Hematopoietic multipotent progenitor cell (in vitro differentiated cells): ENCODE measurements at places on chromosomes 4 and X. TPM values are rescaled to one million over a fixed set of nuclear protein-coding genes. Genes with fewer than 3 reads are reported as not detected.

Gene UGT2B15
- not detected for total RNA-seq

- DNase-seq, result no peak
Observed at GRCh38 chrX:10172877-10173276, 16.1 kb downstream of the CLCN4 start.

Gene KANTR
- total RNA-seq, result 40.1 TPM

GRCh38 chrX:150873616-150874015 is 24.9 kb downstream of the CD99L2 start:
- DNase-seq, result no peak

DNA sequence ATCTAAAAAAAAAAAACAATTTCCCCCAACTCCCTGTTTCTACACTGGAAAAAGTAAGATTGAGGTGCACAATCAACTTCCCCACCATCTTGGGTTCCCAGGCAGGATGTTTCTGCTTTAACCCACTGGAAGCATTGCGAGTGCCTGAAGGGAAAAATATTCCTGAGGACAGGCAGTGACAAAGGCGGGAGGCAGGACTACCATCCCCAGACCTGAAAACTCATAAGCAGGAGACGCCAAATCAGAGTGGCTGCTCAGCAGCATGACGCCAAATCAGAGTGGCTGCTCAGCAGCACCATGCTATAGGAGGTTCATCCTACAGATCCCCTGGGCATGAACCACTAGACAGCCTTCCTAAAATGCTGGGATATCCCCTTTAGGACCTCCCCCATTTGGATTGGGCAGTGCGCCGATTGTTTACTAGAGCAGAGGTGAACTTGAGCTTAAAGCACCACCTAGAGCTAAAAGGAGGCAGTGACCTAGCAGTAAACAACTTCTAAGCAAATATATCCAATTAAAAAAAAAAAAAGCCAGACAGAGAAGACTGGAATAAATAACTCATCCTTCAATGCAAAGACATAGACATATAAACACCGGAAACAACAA is 35.0 kb upstream of the GK start:
- DNase-seq, result no peak

Gene CCNB3
- total RNA-seq, result under 0.01 TPM

Gene UPF3B
- total RNA-seq, result 1.3 TPM

DNA sequence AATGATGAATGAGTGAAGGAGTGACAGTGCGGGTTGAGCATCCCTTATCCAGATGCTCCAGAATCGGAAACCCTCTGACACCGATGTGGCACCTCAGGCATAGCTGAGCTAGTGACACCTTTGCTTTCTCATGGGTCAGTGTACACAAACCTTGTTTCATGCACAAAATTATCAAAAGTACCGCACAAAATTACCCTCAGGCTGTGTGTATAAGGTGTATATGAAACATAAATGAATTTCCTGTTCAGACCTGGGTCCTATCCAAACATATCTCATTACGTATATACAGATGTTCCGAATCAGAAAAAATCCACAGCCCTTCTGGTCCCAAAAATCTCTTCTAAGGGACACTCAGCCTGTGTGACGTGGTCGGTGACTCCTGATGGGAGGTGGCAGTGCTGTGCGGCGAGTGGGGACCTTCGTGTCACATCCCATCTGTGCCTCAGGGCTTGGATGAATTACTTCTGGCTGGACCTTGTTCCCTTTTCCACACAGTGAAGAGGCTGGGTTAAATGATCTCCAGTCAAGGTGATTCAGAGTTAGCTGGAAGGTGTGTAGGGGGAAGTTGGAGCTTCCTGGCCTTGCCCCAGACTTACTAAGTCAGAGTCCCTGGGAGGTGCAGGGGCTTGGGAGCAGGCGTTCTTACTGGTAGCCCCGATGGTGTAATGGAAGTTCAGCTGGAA is 18.8 kb downstream of the RGS12 start:
- DNase-seq, result no peak

DNA sequence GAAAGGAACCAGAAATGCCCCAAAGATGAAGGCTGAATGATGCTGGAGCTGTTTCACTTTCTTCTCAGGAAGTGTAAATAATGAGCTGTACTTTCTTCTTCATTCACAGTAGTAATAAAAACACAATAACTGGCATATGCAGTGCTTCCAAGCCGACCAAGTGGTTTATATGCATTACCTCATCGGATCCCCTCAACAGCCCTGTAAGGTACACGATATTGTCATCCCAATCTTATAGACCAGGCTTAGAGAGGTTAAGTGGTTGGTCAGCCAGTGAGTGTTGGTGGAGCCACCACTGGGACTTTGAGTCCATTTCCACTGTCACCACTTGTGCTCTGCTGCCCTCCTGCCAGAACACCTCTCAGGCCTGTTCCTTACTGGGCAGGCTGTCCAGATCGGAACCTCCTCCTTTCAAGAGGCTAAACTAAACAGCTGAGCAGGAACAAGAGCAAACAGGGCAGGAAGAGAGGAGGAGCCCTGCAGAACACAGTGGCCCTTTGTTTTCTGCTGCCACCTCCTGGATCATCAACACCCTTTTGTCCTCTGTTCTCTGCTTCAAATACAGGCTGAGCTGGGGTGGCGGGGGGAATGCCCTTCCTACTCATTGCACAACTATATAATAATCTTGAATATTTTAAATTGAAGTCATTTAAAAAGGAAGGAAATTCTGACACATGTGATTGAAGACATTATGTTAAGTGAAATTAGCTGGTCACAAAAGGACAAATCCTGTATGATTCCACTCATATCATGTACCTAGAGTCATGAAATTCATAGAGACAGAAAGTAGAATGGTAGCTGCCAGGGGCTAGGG is 112.5 kb upstream of the ATP6AP2 start:
- DNase-seq, result no peak

- DNase-seq, result peak; percentile 21
Observed at GRCh38 chrX:118346258-118347094, 570 bp downstream of the WDR44 start.

DNA sequence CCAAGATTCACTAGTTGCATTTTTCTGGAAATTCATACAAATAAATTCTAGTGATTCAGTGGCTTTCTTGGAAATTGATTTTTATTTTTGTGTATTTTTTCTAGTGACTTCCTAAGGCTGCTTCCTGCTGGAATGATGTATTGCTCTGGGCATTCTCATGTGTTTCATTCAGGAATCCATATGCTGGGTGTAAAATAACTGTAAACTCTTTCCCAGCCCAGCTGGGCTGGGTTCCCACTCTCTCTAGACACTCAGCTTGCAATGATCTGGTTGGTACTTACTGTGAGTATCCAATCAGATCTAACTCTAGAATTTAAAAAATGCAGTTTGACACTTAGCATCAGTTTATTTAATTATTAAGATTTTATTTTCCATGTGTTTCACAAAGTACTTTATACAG is 882.2 kb downstream of the STIM2 start:
- DNase-seq, result no peak

- no peak for DNase-seq
Observed at GRCh38 chrX:45485719-45486118, 285.0 kb upstream of the DIPK2B start.

GRCh38 chr4:87188048-87188447 is 32.4 kb downstream of the KLHL8 start:
- no peak for DNase-seq

DNA sequence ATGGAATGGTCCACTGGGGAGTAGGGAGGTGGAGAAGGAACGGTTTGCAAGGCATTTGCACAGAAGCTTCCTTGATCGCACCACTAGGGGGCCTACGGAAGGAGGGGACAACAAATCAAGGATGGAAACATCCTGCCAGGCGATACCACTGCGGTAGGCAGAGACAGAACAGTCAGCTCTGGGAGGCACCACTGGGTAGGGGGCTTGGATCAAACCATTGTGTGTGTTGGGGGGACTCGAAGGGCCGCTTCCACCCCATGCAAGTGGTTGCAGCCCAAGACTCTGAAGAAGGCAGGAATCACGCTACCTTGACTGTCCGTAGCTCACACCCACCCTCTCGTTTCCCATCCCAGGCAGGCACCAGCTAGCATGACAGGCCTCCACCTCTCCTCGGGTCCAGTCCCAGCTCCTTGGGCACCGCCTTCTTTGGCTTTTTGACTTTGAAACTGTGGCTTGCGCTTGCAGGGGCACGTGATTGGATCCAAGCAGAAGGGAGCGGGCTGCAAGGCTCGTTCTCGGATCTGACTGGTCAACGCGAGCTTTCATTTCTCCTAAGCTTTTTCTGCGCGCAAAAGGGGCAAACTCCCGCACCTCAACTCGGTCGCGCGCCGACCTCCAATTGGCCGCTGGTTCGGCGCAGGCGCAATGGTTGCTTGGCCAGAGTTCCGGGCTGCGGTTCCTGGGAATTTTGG is 28.4 kb downstream of the GAGE1 start:
- DNase-seq, result peak; percentile 41

Gene RASSF6
- 1.3 TPM for total RNA-seq

DNA sequence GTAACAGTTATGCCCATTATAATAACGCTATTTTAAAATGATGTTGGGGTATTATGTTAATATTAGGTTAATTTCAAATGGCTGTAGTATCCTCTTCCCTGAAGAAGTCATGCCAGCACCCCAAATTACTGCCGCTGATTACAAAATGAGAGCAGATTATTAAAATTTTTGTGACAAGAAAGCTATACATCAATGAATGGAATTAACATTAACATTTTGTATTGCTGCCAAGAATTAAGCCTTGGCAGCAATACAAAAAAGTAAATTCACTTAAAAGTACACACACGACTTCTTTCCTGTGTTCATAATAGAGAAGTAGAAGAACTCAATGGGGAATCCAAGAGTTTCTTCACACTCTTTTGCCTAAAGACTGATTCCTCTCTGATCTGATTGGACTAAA is 482.8 kb downstream of the STIM2 start:
- no peak for DNase-seq

Gene PLXNB3
- 0.54 TPM for total RNA-seq

Gene PCDH18
- total RNA-seq, result under 0.01 TPM

DNA sequence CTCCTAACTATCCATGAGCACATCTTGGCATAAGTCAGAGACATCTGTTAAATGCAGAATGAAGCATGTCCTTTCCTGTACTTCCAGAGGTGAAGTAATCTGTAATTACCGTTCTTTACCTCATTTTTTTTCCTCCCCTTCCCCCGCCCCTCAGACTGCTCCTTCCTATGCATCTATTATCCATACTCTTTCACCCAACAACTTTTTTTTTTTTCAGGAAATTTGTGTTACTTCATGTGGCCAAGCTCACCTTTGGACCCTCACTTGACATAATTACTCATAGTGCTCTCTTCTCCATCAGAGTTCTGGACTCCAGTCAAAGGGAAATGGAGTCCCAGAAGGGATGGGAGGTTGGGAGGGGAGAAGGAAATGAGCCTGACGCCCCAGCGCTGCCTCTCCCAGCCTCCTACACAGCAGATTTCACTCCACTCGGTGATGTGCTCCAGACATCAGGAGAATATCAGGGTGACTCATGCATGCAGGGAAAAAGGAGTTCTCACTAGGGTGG is 568.8 kb downstream of the STIM2 start:
- no peak for DNase-seq

DNA sequence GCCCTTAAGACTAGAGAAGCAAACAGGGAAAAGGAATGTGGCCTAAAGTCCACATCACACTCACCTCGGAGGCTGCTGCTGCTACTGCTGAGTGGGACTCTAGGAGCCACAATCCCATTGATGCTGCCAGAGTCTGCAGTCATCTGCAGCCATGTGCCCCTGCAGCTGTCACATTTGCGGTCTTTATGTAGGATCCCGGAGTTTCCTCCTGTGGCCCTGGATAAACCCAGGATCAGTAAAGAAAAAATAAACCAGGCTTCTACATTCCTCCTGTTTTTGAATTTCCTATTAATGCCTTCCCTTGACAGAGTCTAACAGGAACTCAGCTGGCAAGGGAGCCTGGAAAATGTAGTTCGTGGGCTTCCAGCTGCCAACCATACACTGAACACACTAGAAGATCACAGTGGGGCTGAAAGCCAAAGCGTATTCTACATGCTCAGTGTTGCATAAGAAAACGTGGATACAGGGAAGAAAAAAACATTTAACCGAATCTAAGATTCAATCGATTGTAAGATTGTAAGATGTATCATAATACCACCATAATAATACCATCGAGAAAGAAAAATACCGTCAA is 10.3 kb upstream of the PHEX start:
- DNase-seq, result no peak

DNA sequence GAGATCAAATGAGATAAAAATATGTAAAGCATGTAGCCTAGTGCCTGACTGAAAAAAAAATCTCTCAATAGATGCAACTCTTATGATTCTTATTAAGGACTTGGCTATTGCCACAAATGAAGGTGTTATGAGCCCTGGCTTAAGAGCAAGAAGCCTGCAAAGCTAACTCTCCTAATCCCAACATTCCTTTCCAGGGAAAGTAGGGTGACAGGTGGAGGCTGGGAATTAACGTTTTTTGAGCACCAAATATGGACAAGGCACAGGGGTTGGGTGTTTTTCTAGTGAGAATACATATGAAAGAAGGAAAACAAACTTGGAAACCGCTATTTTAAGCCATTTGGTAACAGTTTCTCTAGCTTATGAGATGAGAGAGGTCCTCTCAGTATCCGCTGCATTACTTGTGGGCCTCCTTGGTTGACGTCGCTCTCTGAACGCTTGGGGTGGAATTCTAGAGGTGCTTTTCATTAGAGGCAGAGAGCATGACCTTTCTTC is 2.4 kb downstream of the RHOH start:
- DNase-seq, result no peak

GRCh38 chr4:14581741-14582140 is 420.5 kb upstream of the CPEB2 start:
- no peak for DNase-seq
